MM.1S (cell line): ENCODE measurements at places on chromosomes 16 and 17.

GRCh38 chr16:56047307-56048234 lies 143.7 kb upstream of the GNAO1 start:
- no peak for DNase-seq

GRCh38 chr16:15592324-15592723 lies 50.6 kb downstream of the MARF1 start:
- peak; percentile 25 for DNase-seq

- DNase-seq, result no peak
Observed at GRCh38 chr16:68499006-68499405, 40.1 kb upstream of the ZFP90 start.

- DNase-seq, result no peak
Observed at GRCh38 chr16:73071131-73071940, 23.4 kb upstream of the ZFHX3 start.

DNA sequence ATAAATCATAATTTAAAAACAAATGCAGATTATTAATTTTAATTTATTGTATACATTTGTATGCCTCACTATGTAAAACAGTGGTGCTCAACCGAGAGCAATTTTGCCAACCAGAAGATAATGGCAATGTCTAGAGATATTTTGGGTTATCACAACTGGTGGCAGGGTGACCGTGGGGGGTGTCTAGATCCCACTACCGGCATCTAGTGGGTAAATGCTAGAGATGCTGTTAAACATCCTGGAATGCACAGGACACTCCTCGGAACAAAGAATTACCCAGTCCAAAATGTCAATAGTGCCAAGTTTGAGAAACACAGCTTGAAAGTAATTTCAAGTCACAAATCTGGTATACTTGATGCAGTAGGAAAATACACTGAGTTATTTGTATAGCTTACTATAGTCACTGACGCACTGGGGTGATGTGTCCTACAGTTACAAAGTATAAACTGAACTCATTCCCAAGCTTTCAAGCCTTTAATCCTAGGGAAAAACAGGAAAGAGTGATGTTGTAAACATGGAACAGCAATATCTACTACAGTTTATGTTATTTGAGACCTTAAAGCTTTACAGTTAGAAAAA lies 133.5 kb downstream of the BRIP1 start:
- DNase-seq, result no peak

- DNase-seq, result peak; percentile 94
Observed at GRCh38 chr17:9389111-9389527, 186.5 kb downstream of the STX8 start.

- no peak for DNase-seq
Observed at GRCh38 chr16:88504489-88505404, 51.7 kb downstream of the ZFPM1 start.

GRCh38 chr16:15660203-15660601 lies 10.2 kb downstream of the NDE1 start:
- no peak for DNase-seq

- no peak for DNase-seq
Observed at GRCh38 chr16:73140929-73141328, 93.0 kb upstream of the ZFHX3 start.

- DNase-seq, result no peak
Observed at GRCh38 chr17:82013772-82014321, 8.8 kb downstream of the CENPX start.

- no peak for DNase-seq
Observed at GRCh38 chr17:9893411-9894012, 11.6 kb downstream of the RCVRN start.

DNA sequence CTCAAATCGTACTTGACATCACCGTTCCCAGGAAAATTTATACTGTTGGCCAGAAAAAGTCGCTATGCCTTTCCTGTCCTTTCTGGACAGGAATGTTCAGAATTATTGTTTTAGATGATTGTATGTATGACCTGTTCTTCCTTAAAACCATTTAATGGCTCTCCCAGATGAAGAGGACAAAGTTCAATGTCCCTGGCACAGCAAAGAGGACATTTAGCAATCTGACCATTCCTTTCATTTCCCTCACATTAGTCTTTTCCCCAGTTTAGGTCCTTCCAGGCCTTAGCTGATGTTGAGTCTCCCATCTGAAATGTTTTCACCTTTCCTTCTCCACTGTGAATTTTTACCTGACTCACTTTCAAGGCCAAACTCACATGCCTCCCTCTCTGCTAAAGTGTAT lies 938.9 kb downstream of the CDH11 start:
- no peak for DNase-seq
